ENCODE measurements at places on chromosomes 11 and 22.

DNA sequence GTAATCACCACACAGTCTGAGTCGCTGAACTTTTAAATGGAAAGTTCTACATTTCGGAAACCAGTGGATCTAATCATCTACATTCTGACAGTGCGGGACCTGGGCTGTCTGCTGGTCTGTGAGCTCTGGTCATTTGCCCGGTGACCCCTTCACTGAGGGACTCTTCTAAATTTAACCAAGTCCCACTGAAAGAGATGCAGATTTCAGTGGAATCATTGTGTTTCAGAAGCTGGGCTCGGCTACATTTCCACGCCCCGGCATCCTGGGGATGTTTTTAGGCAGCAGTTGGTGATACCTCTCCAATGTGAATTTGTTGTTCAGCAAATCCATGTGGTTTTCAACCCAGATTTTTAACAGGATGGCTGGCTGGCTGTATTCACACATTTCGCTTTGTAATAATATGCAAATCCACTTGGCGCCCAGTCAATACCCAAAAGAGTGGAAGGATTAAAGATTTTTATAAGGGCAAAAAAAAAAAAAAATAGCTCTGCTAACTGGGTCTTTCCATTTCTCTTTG is 145.5 kb upstream of the RASSF10 start:
- DNase-seq: no peak

GRCh38 chr11:88308576-88308975 is 29.0 kb downstream of the CTSC start:
- DNase-seq: no peak

- no peak for DNase-seq
These were observed 27.2 kb upstream of the GLYATL1 start for GRCh38 chr11:58912124-58912523.

- DNase-seq: no peak
These were observed 45.5 kb upstream of the CRYBB3 start for GRCh38 chr22:25153961-25154666.

DNA sequence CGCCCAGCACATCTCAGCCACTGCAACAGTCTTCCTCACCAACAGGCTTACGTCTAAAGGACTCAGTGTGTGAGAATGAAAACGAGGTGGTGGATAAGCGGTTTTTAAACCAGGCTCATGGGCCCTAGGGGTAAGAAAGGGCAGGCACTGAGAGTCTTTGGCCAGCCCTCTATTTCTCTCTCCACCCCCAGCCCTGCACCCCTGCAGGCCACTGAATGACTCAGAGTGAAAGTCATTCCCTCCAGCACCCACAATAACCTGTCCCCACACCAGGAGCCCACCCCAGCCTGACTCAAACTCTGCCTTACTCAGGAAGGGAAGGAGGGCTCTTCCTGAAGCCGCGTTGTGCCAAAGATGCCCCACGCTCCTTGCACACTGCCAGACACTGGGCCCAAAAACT is 72.0 kb downstream of the LARGE1 start:
- DNase-seq: no peak

GRCh38 chr11:102402548-102402947 is 50.0 kb downstream of the TMEM123 start:
- no peak for DNase-seq

DNA sequence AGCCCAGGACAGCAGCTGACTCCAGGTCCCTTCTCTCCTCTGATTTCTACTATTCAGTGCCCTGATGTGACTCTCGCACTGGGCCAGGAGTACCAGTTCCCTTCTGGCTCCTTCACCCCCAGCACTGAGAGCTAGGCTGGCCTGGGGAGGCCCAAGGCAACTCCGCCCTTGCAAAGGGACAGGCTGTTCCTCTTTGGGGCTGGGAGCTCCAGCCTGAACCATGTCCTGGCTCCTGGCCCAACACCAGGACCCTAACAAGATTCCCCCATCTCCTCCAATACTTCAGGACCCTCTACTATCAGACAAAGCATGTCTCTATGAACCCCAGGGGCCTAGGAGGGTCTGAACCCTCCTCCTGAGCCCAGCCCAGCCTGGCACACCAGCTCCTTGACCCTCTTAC is 12.5 kb downstream of the CREB3L1 start:
- DNase-seq: no peak

DNA sequence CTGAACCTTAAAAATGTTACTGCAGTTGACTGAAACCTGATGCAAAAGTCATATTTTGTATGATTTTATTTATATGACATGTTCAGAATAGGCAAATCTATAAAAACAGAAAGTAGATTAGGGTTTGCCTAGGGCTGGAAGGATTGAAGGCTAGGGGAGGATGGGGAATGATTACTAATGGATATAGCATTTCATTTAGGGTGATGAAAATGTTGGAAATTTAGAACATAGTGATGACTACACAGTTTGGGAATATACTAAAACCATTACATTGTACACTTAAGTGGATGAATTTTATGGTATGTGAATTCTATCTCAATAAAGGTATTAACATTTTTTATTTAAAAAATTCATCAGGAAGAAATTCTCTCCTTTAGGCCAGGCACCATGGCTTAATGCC is 22.9 kb upstream of the PAFAH1B2 start:
- DNase-seq: no peak

DNA sequence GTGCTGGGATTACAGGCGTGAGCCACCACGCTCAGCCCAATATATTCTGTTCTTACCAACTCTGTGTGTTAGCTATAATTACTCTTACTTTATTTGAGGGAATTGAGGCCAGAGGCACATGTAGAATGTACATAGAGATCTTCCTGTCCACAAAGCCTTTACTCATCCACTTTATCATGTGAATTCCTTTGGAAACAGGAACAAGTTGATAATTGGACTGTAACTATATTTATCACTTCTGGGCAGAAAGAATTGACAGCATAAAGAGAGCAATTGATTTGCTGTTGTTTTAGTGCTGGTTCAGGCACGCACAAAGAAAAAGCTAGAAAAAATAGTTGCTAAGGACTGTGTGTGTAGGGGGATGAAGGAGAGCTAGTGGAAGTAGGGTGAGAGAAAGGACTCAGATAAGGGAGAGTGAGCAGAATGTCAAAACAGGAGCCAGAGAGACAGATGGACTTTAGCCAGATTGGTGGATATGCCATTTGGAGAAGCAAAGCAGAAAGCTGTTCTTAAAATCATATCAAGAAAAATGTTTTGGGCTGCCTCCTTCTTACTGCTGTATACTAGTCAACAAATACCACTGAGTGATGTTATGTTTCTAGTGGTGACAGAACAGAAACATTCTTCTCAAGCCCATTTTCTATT is 929.8 kb upstream of the CNTN5 start:
- DNase-seq: no peak

DNA sequence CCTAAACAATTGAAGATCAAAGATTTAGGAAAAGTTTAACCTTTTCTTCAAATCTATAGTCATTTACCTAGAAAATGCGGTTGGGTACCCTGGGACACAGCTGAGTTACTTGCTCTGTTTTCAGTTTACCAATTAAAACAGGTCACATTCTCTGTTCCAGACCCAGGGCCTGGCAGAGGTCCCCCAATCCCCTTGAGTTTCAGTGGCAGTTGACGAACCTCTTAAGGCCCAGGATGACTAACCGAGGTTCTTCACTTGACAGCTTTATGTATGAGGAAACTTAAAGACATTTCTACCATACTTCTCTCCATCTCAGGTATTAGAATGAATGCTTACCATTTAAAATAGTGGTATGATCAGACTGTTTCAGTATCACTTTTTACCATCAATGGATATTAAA is 16.3 kb downstream of the LDHAL6A start:
- no peak for DNase-seq

GRCh38 chr11:80819271-80819670 is 1378.4 kb upstream of the TENM4 start:
- DNase-seq: no peak

DNA sequence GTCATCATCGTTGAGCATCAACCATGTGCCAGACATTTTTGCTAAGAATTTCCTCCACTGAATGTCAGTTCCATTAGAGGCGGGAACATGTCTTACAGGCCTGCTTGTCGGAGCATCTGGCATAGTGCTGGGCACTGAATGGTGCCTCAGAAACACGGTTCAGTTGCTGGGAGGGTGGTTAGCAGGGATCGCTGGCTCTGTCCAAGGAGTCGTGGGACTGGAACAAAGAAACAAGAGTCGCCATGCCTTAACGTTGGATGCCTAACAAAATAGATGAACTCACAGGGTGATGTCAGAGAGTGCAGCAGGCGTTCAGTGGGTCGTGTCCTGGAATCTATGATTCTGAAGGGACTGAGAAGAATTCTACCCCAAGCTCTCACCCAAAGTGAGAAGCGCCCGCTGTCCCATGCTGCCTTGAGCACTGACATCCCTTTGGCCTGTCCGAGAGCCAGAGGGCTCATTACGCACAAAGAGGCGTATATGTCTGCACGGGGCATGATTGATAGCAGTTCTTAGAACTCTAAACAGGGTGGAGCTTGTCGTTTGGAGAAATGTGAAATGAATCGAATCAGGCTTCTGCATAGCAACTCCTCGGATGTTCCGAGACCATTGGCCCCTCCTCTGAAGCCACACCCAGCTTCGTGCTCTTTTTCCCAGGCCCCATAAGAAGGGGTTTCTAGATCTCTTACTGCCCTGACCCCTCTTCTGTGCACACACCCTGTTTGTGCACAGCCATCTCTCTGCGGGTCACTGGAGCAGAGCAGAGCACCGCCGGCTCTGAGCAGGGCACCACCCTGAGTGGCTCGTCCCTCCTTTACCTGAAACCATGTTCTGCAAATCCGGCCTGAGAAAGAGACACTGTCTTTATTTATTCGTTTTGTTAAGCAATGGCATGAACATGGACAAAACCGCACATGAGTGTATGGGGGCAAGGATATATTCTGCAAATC is 113.1 kb upstream of the B3GAT1 start:
- DNase-seq: no peak

DNA sequence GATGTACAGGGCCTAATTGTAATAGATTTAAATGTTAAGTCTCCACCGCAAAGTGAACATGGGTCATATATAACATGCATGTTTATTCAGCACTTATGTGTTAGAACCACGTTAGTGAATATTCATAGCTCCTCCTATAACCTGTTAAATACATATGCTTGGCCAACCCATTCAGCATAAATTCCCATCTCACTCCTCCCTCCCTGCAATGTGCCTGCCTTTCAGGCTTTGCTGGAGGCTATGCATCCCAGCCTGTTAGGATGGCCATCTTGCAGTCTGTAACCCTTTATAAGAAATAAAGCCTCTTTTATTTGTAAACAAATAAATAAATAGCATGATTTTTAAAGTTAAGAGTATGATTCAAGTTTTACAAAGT is 1.7 kb upstream of the OOSP4A start:
- DNase-seq: no peak

- no peak for DNase-seq
These were observed 32.6 kb downstream of the CEP295 start for GRCh38 chr11:93694109-93694508.

DNA sequence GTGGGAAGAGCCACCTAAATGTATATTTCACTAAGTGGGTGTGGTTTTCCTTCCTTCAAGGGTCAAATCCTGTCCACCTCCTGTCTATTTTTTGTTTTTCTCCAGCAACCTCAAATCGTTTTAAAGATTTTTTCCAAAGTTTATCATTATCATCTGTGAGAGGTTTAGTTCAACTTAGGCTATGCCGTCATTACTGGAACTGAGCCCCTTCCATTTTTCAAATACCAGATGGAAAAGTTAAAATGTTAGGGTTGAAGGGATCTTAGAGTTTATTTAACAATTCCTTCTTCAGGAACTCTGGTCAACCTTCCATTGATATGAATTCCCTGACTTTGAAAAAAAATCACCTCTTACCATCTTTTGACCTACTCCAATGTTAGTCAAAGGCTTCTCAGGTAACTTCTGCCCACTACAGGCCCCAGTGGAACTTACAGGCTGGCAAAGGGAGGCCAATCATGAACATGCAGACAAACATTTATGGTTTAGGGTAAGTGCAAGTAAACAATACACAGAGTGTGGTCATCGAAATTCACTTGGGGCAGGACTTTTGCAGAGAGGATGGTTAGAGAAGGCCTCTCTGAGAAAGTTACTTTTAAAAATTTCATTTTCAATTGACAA is 45.2 kb downstream of the SYN3 start:
- DNase-seq: no peak

- no peak for DNase-seq
These were observed 118.7 kb downstream of the BBOX1 start for GRCh38 chr11:27159335-27159679.

- no peak for DNase-seq
These were observed 34.2 kb upstream of the FCHSD2 start for GRCh38 chr11:73176145-73176873.

DNA sequence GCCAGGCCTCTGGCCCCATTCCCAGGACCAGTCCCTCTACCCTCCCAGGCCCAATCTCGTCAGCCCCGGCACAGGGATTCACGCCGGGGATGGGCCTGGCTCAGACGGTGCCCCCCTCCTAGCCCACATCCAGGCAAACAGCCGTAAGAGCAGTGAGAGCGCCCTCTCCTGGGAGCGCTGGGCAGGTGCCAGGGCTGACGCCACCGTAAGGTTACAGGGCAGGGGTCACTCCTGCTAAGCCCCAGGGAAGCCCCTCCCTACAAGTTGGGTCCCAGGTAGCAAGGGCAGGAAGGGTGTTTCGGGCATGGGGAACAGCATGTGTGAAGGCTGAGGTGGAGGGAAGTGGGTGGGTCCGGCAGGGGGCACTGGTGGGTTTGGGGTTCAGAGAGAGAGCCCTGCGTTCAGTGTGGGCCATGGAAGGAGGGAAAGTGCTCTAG is 19.2 kb upstream of the PPARA start:
- no peak for DNase-seq

DNA sequence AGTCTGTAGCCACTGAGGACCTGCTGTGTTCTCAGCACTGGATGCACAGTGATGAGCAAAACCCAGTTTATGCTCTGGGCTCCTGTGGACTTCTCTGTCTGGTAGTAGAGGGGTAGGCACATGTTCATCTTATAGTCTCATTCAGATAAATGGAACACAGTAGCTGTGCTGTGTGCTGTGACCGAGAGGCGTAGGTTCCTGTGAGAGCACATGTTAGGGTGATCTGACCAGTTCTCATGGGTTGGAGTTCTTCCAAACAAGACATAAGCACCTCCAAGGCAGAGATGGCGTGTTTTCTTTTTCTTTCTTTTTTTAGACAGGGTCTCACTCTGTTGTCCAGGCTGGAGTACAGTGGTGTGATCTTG is 154.8 kb upstream of the RASSF10 start:
- no peak for DNase-seq

- no peak for DNase-seq
These were observed 15.2 kb upstream of the MS4A15 start for GRCh38 chr11:60741421-60741820.

GRCh38 chr11:110338684-110339083 is 42.3 kb upstream of the RDX start:
- no peak for DNase-seq

DNA sequence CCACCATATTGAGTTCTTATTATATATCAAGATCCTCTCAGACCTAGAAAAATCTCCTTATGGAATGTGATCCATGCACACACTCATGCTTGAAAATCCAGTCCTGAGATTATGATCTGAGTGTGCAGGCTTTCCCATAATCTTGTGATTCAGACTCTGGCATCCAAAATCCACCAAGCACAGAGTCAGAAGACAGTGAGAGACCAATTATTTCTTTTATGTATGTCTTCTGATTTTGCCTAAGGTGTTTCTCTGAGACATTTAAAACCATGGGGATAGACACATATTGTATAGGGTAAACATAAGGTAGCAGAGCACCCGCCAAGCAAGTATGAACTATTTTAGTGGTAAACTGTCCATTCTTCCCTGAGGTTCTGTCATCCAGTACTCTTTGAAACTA is 52.0 kb upstream of the MMP13 start:
- DNase-seq: no peak

GRCh38 chr11:93652161-93652597 is 9.3 kb upstream of the CEP295 start:
- no peak for DNase-seq

Measured in GM12864 (cell line).